Activated naive CD4-positive, alpha-beta T cell treated with anti-CD3 and anti-CD28 coated beads, Interleukin-2, amount 10 ng/mL, durations not matched to agents 7 days and 5 days (primary cell): ENCODE measurements at places on chromosomes 1 and 21.

- peak; percentile 52 for DNase-seq
These were observed 10.7 kb downstream of the AMPD2 start for GRCh38 chr1:109630081-109630897.

DNA sequence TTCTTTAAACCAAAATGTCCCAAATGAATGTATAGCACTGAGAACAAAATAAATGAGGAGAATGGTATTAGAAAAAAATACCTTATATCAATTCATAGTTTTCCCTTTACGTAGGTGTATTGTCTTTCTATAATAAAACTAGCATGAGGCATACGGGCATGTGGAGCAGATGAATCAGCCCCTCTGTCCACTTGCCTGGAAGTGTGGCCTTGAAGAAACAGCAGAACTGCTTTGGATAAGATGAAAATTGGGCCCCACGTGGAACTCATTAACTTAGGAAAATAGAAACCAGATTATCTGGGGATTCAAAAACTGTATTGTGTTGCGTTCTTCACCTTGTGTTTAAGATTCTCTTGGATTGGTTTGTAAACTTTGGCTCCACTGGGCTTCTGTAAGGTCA lies 356.8 kb upstream of the B3GALT2 start:
- no peak for DNase-seq

- DNase-seq, result peak; percentile 94
These were observed 32.4 kb downstream of the EIF2D start for GRCh38 chr1:206579747-206580437.

DNA sequence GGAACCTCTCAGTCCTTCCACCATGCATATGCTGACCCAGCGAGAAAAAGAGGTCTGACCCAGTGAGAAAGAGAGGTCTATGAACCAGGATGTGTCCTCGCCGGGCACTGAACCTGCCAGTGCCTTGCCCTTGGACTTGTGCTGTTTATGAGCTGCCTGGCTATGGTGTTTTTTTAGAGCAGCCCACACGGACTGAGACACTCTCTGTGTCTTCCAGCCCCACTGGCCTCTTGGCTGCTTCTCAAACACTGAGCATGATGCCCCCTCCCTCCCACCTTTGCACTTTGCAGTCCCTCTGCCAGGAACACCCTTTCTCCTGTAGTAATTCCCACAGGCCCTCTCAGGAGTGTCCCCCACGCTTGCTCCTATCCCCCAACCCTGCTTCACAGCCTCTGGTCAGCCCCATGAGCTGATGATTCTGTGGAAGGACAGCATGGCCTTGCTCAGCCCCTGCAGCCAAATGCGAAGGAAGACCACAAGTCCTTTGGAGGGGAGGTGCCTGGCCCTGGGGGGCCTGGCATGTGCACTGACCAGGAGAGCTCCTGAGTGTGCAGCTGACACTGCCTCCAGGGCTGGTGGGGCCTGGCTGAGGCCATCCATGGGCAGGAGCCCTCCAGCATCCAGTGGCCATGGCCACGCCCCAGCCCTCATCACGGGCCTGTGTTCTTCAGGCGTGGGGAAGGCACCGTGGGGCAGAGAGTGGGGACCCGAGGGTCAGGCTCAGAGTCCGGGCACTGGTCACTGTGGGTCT lies 23.8 kb downstream of the WNT3A start:
- DNase-seq, result no peak

DNA sequence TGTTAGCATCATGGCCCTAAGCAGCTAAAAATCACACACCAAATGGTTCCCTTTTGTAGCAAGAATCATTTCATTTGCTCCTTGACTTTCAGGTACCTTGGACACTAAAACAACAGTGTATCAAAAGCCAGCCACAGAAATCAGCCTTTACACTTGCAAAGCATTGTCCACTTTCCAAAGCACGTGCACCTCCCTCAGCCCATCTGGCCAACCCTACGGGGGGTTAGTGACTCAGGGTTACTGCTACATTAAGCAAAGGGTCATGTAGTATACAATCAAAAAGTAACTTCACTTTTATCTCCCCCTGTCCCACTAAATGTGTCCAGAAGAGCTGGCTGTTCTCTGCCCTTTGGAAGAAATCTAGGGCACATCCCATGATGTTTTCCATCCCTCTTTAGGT lies 149.7 kb downstream of the HIVEP3 start:
- DNase-seq, result no peak

DNA sequence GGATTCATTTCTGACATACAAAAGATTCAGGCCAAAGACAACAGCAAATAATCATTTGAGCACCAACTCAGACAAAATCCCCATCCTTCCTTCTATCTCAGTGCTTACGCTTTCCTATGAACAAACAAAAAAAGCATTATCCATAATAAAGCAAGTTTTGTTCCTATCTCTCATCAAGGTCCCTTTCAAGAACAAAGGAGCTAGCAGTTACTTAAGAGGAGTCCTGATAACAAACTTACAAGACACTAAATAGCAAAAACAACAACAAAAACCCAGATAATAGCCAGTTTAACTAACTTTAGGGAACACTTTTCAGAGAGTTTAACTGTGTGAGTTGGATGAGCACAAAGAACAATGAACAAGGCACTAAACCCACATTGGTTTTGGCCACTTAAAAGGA lies 10.5 kb downstream of the EVI5 start:
- no peak for DNase-seq

- DNase-seq, result no peak
These were observed 670 bp downstream of the ST3GAL3 start for GRCh38 chr1:43708002-43708410.

- DNase-seq, result no peak
These were observed 110.5 kb downstream of the NGF start for GRCh38 chr1:115227346-115228082.

- DNase-seq, result no peak
These were observed 37.8 kb upstream of the DOCK7 start for GRCh38 chr1:62726011-62726442.

- DNase-seq, result no peak
These were observed 2.4 kb upstream of the CTPS1 start for GRCh38 chr1:40976952-40977690.

GRCh38 chr1:47738560-47739182 lies 258.5 kb downstream of the TRABD2B start:
- DNase-seq, result no peak

- peak; percentile 71 for DNase-seq
These were observed 415.4 kb downstream of the TTLL7 start for GRCh38 chr1:83583351-83584014.

GRCh38 chr1:54342742-54343687 lies 63.2 kb downstream of the SSBP3 start:
- no peak for DNase-seq

GRCh38 chr1:167068761-167069160 lies 21.4 kb downstream of the GPA33 start:
- DNase-seq, result no peak

GRCh38 chr1:179206812-179207211 lies 22.7 kb downstream of the ABL2 start:
- DNase-seq, result no peak

- no peak for DNase-seq
These were observed 41.5 kb downstream of the CLSTN1 start for GRCh38 chr1:9782116-9782751.

GRCh38 chr21:41364308-41364707 lies 2.5 kb downstream of the MX2 start:
- DNase-seq, result no peak

DNA sequence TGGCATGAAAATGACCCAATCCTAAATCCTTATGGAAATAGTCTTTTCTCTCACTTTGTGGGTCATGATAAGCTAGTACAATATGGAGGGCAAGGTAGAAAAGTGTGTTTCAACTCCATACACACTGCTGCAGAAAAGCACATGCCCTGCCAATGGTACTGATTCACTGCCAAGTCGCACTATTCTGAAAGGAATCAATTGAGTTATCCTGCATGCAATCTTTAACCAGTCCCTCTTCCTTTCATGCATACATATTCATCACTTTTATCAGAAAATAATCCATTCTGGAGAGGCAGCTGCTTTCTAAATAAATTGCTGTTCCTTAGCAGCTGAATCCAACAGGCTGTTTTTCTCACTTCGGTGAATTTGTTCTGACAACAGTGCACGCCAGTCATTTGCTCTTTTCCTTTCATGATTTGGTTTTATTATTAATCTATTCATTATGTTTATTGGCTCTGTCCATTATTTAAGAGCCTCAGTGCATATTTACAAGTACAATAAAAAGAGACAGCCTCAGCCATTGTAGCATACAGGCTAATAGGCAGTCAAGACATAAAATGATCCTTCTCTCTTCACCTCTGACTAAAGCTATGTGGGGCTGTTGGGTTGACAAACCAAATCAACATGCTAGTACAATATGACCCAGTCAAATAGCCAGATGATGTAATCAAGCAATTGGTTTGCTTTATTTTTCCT lies 108.8 kb downstream of the CHD1L start:
- DNase-seq, result no peak

DNA sequence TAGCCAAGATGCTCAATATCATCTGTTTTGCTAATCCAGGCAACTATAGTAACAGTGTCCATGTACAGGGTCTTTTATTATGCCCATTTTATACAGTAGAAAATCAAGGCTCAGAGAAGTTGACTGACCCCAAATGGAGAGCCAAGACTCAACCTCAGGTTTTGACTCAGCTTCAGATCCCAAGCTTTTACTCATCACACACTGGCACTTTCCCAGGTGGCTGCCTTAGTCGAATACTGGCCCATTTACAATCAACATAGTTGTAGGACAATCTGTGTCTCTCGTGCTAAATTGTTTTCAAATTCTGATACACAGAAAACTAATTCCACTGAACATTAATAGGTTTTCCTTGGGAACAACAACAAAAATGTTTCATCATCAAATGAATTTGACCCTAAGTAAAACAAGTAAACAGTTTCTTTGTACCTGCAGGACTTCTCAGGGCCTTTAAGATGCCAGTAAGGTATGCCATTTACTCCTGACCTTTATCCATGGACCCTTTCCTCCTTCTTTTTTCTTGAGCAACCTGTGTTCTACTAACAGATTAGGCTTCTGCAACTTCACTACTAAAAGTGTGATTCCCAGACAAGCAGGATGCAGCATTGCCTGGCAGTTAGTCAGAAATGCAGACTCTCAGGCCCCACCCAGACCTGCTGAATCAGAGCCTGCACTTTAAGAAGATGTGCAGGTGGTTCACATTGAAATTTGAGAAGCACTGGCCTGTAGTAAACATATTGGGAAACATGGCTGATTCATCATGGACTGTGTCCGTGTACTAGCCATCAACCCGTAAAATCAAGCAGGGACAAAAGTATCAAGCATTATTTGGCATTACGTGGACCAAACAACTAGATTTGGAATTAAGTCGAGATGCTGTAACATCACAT lies 128.8 kb downstream of the RRAGC start:
- no peak for DNase-seq

GRCh38 chr1:24970926-24971875 lies 41.1 kb upstream of the RUNX3 start:
- DNase-seq, result peak; percentile 57

GRCh38 chr1:87146538-87146937 lies 182.1 kb upstream of the LMO4 start:
- DNase-seq, result no peak
